ENCODE measurements at places on chromosomes 4 and X. TPM values are rescaled to one million over a fixed set of nuclear protein-coding genes. Genes with fewer than 3 reads are reported as not detected.

DNA sequence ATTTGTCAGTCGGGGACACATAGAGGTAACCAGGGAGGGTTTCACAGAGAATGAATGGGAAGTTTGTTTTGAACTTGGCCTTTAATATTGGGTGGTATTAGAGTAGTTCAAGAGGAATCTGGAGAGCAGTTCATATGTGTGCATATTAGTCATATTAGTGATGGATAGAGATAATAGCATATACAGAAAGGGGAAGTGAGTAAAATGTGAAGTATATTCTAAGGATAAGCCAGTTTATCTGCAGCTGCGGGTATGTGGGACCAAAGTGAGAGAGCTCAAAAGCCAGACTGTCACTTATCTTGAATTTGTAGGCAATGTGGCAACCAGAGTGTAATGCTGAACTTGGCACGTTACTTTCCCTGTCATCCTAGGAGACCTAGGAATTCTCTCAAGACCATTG lies 169.9 kb downstream of the AFF2 start:
- no peak for DNase-seq

- DNase-seq, result no peak
Measured at GRCh38 chr4:10180927-10181744, 64.5 kb upstream of the WDR1 start.

DNA sequence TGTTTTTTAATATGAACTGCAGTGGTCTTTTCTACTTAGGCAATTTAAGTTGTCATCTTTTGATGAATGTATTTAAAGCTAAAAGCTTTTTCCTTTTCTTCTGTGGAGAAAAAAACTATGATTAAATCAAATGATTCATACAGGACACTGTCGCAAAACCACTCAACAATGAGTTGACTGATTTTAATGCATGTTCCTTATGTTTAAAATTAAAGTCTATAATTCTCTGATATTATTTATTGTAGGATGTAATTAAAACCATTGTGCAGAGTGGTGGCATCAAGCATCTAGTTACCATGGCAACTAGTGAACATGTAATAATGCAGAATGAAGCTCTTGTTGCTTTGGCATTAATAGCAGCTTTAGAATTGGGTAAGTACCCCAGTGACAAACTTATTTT lies 172.5 kb downstream of the RAP1GDS1 start:
- no peak for DNase-seq

DNA sequence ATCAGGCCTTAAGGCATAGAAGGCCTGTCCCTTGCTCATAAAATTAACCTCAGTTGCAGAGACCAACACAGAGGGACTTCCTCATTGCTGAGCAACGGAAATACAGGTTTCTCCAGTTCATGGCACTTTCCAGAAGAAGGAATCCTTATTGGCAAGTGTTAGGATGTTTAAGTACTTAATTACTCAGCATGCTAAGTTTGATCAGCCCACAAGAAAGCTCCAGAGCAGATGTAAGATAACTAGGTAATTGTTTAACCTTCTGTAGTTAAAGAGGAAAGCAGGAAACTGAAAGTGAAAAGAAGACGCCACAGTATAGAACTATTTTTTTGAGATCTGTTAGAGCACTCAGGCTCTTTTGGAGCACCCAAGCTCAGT lies 33.5 kb downstream of the SMS start:
- no peak for DNase-seq

- no peak for DNase-seq
Measured at GRCh38 chrX:46713672-46714490, 45.0 kb downstream of the SLC9A7 start.

GRCh38 chr4:100208964-100209363 lies 18.7 kb upstream of the DDIT4L start:
- no peak for DNase-seq

- no peak for DNase-seq
Measured at GRCh38 chr4:107600436-107600835, 119.6 kb downstream of the PAPSS1 start.

DNA sequence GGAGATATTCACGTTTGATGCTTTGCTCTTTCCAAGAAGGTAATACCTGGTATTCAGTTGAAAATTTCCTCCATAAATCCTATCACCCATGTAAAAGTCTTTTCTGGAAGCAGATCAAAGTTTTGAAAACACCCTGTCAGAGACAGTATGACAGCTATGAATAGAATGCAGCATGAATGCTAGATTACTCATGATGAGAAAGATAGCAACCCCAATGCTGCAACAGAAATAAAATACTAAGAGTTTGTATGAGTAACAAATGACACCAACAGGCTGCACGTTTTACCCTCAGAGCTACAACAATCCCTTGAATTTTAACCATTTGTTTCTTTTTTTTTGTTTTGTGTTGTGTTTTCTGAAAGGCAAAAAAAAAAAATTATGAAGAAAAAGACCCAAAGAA lies 108.6 kb downstream of the ARHGAP6 start:
- no peak for DNase-seq

GRCh38 chr4:12389604-12390003 lies 960.9 kb upstream of the HS3ST1 start:
- no peak for DNase-seq

GRCh38 chr4:77650787-77651186 lies 45.2 kb downstream of the CXCL13 start:
- DNase-seq, result no peak

DNA sequence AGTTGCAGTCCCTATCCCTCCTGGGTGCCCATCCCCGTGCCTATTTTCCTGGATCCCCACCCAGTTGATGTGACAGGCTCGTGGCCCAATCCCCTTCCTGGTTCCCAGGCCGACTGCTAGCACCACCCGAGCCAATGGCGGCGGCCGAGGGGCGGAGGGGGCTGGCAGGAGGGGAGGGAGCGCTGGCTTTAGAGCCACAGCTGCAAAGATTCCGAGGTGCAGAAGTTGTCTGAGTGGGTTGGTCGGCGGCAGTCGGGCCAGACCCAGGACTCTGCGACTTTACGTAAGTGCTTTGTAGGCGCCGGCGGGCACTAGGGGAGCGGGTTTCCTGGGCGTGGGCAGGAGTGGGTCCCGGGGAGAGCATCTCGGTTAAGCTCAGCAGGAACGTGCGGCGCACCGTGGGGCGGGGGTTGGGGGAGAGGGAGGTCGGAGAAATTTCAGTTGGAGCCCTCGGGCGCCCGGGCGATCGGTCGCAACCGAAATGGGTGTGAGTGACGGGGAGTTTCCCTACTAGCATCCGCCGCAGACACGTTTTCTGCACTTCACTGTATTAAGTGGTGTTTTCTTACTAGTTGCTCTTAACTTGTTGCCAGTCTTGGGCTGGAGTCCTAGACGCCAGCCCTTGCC lies at the start of gene PLS3:
Gene PLS3, plus strand, starts transcription at position 197 of the 627 bp plus-strand sequence. CDS start 49,077 bp downstream, outside the sequence.
- DNase-seq, result no peak

GRCh38 chr4:39085891-39086290 lies 23.9 kb downstream of the KLHL5 start:
- no peak for DNase-seq

DNA sequence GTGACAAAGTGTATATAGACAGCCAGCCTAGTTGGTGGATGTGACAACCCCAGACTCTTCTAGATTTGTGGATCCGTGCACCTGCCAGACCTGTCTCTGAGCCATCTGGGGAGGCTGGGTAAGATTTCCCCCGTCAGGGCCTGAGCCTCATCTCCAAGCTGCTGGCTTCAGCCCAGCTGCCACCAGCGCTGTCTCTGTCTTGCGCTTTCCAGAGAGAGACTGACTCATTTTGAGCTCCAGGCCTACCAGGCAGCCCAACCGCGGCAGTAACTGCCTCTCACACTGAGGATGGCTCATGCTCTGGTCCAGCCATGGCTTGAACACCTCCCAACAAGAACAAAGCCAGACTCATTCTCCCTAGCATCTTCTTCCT lies 26.4 kb downstream of the NOP14 start:
- DNase-seq, result peak; percentile 27

GRCh38 chr4:174874898-174875297 lies 43.3 kb upstream of the ADAM29 start:
- DNase-seq, result no peak

DNA sequence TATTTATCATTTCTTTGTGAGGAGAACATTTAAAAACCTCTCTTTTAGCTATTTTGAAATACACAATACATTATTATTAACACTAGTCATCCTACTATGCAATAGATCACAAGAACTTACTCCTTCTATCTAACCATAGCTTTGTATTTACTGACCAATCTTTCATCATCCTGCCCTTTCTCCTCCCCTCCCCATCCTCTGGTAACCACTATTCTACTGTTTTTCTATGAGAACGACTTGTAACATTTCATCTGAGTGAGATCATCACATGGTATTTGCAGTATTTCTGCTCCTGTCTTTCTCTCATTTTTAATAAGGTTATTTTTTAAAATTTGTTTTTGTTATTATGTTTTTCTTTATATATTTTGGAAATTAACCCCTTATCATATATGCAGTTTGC lies 331.8 kb downstream of the TEX13C start:
- no peak for DNase-seq

GRCh38 chr4:136741468-136741867 lies 790.8 kb downstream of the PCDH18 start:
- DNase-seq, result no peak

DNA sequence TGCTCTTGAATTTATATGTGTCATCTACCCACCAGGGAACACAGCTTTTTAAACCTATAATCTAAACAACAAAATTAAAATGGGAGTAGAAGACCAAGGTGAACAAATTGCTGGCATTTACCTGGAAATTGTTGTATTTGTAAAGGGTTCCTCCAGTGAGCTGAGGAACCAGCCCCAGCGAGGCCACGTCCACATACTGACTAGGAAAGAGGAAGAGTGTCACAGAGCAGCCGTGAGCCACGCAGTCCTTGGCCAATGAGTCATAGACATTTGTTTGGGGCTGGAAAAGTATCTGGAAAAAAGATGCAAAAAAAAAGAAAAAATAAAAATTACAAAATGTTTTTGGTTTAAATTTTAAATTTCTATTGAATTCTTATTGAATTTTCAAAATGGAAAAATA lies 58.7 kb downstream of the METTL14 start:
- DNase-seq, result no peak

DNA sequence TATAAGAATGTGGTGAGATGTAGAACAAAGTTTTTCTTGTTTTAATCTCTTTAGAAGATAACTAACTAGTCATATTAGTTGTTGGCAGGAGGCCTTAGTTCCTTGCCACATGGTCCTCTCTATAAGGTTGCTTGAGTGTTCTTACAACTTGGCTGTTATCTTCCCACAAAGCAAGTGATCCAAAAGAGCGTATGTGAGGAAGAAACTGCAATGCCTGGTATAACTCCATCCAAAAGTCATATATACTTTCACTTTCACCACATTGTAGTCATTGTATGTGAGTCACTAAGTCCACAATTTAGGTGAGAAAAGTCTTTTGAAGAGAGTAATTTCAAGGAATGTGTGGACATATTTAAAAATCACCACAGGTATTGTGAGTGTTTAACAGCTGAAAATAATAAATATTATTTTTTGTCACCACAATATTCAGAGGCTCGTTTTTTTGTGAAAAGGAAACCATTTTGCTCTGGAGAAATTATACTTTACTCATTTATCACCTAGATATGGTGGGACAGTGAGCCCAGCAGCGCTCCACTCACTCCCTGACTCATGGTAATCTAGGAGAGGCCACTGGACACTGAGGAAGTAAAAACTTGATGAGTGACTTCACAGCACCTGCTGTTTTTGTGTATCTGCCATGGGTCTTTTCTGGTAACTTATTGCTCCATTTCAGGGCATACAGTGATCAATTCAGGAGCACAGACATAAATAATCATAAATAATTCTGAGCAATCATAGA lies 369.4 kb upstream of the NDST3 start:
- DNase-seq, result no peak

DNA sequence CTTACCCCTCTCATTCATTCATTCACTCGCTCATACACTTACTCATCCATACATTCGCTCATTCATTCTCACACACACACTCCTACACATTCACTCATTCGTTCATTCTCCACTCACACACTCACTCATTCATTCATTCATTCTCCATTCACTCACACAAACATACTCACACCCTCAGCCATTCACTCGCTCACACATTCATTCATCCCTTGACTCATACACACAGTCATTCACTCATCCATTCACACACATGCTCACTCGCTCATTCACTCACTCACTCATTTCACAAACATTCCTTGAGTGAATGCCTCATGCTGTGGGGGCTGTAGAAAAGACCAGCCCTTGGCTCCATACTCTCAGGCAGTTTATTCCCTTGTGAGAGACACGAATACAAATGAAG lies 151.1 kb upstream of the MAMLD1 start:
- no peak for DNase-seq

- DNase-seq, result no peak
Measured at GRCh38 chr4:145912376-145912775, 26.2 kb downstream of the ZNF827 start.

DNA sequence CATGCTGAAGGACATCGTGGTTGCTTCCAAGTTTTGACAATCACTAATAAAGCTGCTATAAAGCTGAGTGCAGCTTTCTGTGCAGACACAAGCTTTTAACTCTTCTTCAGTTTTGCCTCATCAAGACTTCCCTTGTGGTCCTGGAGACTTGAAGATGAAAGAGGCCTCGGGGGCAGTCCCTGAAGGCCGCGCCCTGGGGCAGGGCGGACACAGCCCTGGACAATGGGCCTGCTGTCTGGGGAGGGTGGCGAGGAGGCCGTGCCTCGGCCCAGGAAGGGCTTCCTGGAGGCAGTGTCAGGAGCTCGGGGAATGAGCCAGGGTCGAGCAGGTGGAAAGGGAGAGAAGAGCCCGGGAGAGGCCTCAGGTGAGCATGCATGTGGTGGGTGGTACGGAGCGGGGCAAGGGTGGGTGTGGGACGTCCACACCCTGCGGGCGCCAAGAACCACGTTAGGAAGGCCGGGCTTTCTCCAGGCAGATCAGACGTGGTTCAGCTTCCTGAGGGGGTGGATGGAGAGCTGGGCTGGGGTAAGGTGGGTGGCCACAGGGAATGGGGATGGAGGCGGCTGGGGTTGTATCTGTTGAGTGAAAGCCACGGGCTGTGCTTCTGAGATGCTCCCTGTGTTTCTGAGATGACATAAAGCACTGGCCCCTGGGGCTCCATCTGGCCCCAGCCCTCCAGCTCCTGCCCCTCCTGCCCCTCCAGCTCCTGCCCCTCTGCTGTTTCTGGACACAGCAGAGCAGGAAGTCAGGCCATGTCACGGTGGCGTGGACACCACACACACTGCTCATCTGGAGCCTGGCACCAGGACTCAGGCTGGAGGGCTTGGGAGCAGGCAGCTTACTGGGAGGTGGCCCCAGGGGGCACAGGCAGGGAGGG lies 21.5 kb downstream of the ADRA2C start:
- no peak for DNase-seq

The TRAM1L1 gene
- not detected for total RNA-seq

The TRIM61 gene
- 1.2 TPM for total RNA-seq

The FMR1NB gene
- not detected for total RNA-seq

The ETDB gene
- total RNA-seq, result not detected

The FRG2 gene
- not detected for total RNA-seq

The SMC1A gene
- 93.9 TPM for total RNA-seq

The BCORL1 gene
- total RNA-seq, result 9.0 TPM

The DCAF16 gene
- 34.1 TPM for total RNA-seq

The GDI1 gene
- 126 TPM for total RNA-seq

The HEPH gene
- 0.08 TPM for total RNA-seq

The SYTL4 gene
- total RNA-seq, result 0.08 TPM

The PCYT1B gene
- not detected for total RNA-seq

The NKX3-2 gene
- not detected for total RNA-seq

The IDH3G gene
- total RNA-seq, result 62.7 TPM

Measured in activated T-cell treated with anti-CD3 and anti-CD28 coated beads, Interleukin-2, amount 50 U/mL, for 4 hours (primary cell).